ENCODE measurements at places on chromosomes 5 and 9. TPM values are rescaled to one million over a fixed set of nuclear protein-coding genes. Genes with fewer than 3 reads are reported as not detected.

Gene FBXW2
- 34.7 TPM for total RNA-seq

Gene COL5A1
- 164 TPM for total RNA-seq

GRCh38 chr9:70257502-70257901 lies 1.3 kb upstream of the SMC5 start:
- DNase-seq: no peak

DNA sequence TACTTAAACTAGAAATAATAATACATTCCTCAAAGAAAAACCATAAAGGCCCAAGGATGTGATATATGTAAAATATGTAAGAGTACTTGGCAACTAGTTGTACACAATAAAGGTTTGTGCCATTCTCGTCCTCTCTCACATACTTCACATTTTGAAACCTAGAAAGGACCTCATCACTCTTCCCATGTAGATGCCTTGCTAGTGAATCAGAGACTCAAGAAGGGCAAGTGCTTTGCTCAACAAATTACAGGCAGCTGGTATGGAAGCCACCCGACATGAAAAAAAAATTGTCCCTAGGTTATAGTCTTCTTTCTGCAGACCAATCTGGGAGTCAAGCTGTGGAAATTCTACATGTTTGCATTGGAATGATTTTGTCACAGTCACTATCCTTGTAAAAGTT lies 31.7 kb downstream of the ADRB2 start:
- no peak for DNase-seq

GRCh38 chr5:15791274-15791673 lies 291.3 kb downstream of the FBXL7 start:
- DNase-seq: no peak

All from M059J (cell line).